ENCODE measurements at places on chromosomes 13 and 19. TPM values are rescaled to one million over a fixed set of nuclear protein-coding genes. Genes with fewer than 3 reads are reported as not detected.
A peak's percentile ranks its signal among the peaks of the same experiment; 100 is the strongest.

- DNase-seq = peak; percentile 26
These were observed 829.7 kb downstream of the PCDH17 start for GRCh38 chr13:58461217-58461616.

DNA sequence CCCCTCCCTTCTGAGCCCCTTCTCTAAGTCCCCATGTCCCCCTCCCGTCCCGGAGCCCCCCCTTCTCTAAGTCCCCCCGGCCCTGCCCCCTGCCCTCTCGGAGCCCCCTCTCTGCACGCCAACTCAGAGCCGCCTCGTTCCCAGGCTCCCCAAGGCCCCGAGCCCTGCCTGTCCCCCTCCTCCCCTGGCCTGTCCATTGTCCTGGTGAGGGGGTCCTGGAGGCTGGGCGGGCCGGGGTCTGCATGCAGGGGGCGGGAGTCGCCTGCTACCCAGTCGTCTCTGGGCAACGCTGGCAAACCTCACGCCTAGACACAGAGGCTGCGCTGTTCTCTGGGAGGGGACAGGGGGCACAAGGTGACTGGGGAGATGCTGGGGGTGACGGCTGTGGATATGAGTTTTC lies 39.2 kb upstream of the SEMA6B start:
- DNase-seq = no peak

DNA sequence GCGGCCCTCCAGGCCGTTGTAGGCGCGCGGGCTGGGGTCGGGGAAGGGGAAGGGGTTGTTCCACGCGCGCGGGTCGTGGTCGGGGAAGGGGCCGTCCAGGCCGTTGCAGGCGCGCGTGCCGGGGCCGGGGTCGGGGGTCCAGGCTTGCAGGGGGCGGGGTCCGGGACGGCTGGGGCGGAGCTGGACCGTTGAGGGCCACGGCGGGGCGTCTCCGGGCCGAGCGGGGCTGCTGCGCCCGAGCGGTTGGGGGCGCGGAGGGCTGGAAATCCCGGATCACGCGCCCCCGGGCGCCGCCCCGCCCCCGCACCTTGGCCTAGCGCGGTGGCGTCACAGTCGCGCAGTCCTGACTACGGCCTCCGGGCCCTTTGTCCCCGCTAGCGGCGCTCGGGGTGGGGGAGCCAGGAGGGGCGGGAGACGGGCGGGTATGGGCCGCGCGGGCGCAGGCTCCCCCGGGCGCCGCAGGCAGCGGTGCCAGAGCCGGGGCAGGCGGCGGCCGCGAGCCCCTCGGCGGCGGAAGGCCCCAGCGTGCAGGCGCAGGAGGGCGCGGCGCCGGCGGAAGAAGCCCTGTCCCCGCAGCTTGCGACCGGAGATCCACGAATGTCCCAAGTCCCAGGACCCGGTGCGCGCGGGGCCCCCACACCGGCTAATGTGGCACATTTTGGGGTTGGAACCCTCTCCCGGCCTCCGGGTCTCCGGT lies 665 bp downstream of the GPX4 start:
- DNase-seq = peak; percentile 53

The C19orf38 gene
- polyA plus RNA-seq = 2.1 TPM

- DNase-seq = peak; percentile 62
These were observed 294.9 kb downstream of the NDFIP2 start for GRCh38 chr13:79775830-79776229.

- DNase-seq = no peak
These were observed 78.6 kb upstream of the TSHZ3 start for GRCh38 chr19:31427857-31428256.

- no peak for DNase-seq
These were observed 65.2 kb upstream of the LRCH1 start for GRCh38 chr13:46487748-46488147.

- no peak for DNase-seq
These were observed 97.9 kb upstream of the RNF113B start for GRCh38 chr13:98274921-98275487.

The CYSLTR2 gene
- polyA plus RNA-seq = 0.54 TPM

The IL4I1 gene
- polyA plus RNA-seq = 0.62 TPM

- DNase-seq = no peak
These were observed 105.8 kb downstream of the SOX1 start for GRCh38 chr13:112172641-112173251.

The ZNF699 gene
- 3.6 TPM for polyA plus RNA-seq

- no peak for DNase-seq
These were observed 248.4 kb upstream of the TSHZ3 start for GRCh38 chr19:31597616-31598015.

The ZNF541 gene
- not detected for polyA plus RNA-seq

- DNase-seq = no peak
These were observed 1.7 kb upstream of the FSTL3 start for GRCh38 chr19:674282-675151.

The NTN5 gene
- polyA plus RNA-seq = 1.3 TPM

The CABP5 gene
- polyA plus RNA-seq = not detected

GRCh38 chr19:54420383-54421168 lies 5.3 kb downstream of the TTYH1 start:
- no peak for DNase-seq

DNA sequence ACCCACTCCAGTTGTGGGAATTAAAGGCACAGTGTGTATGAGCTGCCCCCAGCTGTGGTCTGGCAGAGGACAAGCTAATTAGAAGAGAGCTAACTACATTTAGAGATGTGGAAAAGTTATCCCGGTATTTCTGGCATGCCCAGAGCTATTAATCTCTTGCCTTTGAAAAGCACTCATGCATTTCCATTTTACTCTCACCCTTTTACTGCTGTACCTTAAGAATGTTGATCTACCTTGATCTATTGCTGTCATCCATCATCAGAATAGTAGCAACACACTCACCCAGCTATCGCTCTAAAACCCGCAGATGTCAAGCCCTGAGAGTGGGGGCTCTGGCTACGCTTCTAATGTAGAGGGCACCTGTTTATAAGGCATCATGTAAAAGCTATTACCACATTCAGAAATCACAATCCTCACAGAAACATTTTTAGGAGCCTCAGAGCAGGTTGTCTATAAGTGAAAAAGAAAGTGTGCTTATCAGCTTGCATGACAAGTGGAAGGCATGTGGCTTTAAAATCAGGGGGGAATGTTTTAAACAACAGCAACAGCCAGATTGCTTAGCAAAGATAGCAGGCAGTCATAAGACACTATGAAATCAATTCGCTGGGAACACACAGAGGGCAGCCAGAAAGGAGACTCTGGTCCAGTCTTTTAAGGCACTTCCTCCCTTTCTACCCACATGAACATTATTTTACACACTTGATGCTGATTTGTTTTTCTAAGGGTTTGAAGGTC lies 224.2 kb upstream of the IRS2 start:
- DNase-seq = no peak

The MBD3L3 gene
- polyA plus RNA-seq = not detected

- DNase-seq = no peak
These were observed 6.8 kb downstream of the SLC8A2 start for GRCh38 chr19:47464675-47465419.

The MKNK2 gene
- polyA plus RNA-seq = 71.6 TPM

The CTXN1 gene
- polyA plus RNA-seq = 1.6 TPM

DNA sequence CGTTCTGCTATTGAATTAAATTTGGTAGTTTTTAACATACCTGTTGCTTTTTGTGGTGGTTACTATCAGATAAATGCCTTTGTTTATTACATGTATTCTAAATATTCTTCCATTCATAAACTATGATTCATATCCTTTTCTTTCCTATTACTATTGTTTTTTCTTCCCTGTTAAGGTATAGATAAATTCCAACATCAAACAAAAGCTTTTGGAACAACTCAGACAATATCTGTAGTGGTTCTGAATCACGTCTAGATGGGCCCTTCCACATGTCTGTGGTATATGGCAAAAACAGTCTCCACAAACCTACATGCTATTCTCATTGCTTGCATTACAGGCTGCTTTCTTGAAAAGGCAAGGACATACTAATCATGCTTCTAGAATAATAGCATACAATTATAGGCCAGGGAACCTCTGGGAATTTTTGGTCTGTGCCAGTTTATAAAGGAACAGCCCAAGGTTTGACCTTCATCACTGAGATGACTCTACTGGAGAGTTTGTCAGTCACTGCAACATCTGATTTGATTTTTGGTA lies 6.4 kb downstream of the LRCH1 start:
- no peak for DNase-seq

DNA sequence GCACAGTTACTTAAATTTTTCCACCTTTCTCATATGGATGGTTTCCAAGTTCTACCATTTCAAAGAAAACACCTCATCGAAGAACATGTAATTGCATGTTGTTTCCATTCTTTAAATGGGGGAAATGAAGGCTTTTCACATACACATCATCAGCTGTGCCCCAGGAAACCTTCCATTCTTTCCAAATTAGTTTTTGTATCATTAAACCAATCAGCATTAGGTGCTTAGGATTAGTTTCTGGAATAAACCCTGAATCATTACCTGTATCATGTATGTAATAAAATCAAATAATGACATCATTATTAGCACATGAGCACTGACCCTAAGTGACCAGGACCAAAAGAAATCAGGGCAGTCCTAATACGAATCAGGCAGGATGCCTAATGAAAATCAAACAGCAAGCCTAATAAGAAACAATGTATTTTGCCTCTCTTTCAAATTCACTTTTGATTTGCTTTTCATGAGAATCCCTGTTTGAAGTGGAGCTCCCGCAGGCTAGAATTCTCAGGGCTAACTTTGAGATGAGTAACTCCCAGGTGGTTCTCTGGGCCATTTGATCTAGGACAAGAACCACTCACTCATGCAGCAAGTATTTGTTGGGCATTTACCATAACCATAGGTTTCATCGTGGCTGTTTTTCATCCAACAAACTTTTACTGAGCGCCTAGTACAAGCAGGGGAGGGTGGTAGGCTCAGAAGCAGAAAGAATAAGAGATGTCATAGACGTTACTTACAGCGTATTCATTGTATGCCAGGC lies 89.2 kb downstream of the MZT1 start:
- no peak for DNase-seq

The ENOX1 gene
- polyA plus RNA-seq = 9.1 TPM

The LYPD5 gene
- polyA plus RNA-seq = 0.48 TPM

DNA sequence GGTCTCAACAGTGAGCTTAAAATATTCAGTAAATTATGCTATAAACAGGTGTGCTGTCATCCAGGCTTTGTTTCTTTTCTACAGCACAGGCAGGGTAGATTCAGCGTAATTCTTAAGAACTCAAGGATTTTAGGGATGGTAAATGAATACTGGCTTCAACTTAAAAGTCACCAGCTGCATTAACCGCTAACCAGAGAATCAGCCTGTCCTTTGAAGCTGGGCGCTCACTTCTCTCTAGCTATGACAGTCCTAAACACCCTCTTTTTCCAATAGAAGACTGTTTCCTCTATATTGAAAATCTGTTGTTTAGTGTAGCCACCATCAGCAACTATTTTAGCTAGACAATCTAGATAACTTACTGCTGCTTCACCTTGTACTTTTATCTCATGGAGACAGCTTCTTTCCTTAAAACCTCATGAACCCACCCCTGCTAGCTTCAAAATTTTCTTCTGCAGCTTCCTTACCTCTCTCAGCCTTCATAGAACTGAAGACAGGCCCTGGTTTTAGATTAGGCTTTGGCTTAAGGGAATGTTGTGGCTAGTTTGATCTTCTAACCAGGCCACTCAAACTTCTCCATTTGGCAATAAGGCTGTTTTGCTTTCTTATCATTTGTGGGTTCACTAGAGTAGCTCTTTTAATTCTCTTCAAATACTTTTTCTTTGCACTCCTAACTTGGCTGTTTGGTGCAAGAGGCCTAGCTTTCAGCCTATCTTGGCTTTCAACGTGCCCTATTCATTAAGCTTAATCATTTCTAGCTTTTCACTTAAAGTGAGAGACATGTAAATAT lies 89.5 kb downstream of the USP12 start:
- no peak for DNase-seq

All from muscle of back (tissue), 13 donors.